ENCODE measurements at places on chromosomes 1 and 21. TPM values are rescaled to one million over a fixed set of nuclear protein-coding genes. Genes with fewer than 3 reads are reported as not detected.

OR2L2 gene
- not detected for total RNA-seq

RNU1-4 gene
- 6.1 TPM for total RNA-seq

CYB5RL gene
- total RNA-seq, result 3.6 TPM

ETV3L gene
- total RNA-seq, result not detected

EFNA1 gene
- 26.0 TPM for total RNA-seq

KPRP gene
- total RNA-seq, result not detected

CYYR1 gene
- total RNA-seq, result not detected

LRRC40 gene
- total RNA-seq, result 9.4 TPM

REN gene
- not detected for total RNA-seq

SKI gene
- total RNA-seq, result 22.2 TPM

NBPF19 gene
- total RNA-seq, result 6.8 TPM

CD52 gene
- total RNA-seq, result not detected

TRAF3IP3 gene
- total RNA-seq, result not detected

ABCD3 gene
- 26.0 TPM for total RNA-seq

S100A5 gene
- total RNA-seq, result 0.80 TPM

GJA9 gene
- total RNA-seq, result not detected

C1orf141 gene
- total RNA-seq, result not detected

CYP4X1 gene
- total RNA-seq, result not detected

B3GALT2 gene
- total RNA-seq, result not detected

KIF2C gene
- total RNA-seq, result 45.5 TPM

NPL gene
- total RNA-seq, result 1.2 TPM

OR2M3 gene
- total RNA-seq, result not detected

CELSR2 gene
- total RNA-seq, result 3.7 TPM

SHE gene
- 0.10 TPM for total RNA-seq

MARK1 gene
- 0.32 TPM for total RNA-seq

CR2 gene
- not detected for total RNA-seq

RHD gene
- not detected for total RNA-seq

S100A14 gene
- 0.67 TPM for total RNA-seq

CCDC181 gene
- 0.12 TPM for total RNA-seq

SNX7 gene
- 23.9 TPM for total RNA-seq

TTLL7 gene
- 3.2 TPM for total RNA-seq

RGS8 gene
- total RNA-seq, result not detected

MR1 gene
- 6.2 TPM for total RNA-seq

ZNF644 gene
- 17.6 TPM for total RNA-seq

PRRX1 gene
- not detected for total RNA-seq

EPRS1 gene
- 76.1 TPM for total RNA-seq

S100A12 gene
- total RNA-seq, result not detected

OR2T11 gene
- not detected for total RNA-seq

Measured in A549 treated with Hydrocortisone at 1 μM for 4 hours (cell line).